NCI-H1048 (cell line): ENCODE measurements at places on chromosomes 5 and 9.

DNA sequence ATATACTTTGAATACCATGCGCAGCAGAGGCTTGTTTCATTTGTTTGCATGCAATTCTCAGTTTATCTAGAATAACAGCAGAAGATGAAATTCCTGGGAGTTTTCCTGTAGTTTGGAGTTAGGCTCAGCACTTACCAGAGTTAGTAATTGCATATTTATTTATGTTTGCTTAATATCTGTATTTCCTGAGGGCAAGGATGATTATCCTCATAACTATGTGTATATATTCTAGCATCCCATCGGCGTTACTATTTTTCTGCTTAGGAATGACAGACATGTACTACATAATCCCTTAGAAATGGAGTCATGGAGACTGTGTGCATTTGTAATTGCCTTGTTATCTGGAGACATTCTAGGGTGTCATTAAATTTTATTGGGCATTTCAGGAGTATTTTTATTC, 1184.8 kb downstream of the DTWD2 start:
- peak; percentile 20 for DNase-seq

DNA sequence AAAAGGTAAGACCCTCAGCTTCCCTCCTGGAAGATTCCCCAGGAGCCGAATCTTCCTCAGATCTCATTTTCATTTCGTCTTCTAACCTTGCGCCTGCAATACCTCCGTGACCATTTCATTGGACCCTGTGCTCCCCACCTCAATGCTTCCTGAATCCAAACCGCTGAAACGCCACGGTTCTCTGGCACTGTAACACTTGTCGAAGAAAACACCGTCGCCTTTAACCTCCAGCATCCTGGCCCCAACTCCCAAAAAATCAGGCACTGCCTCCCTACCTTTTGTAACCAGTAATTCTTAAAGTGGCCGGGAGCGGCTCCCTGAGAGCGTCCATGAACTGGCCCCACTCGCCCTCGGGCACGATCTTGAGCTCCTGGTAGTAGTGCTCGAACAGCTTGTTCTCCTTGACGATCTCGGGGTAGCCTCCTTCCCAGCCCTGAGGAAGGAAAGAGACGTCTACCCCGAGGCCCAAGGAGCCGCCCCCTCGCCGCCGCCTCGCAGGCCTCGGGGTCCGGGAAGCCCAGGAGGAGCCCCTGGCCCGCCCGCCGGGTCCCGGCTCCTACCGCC, 438 bp downstream of the NSUN2 start:
- no peak for DNase-seq

DNA sequence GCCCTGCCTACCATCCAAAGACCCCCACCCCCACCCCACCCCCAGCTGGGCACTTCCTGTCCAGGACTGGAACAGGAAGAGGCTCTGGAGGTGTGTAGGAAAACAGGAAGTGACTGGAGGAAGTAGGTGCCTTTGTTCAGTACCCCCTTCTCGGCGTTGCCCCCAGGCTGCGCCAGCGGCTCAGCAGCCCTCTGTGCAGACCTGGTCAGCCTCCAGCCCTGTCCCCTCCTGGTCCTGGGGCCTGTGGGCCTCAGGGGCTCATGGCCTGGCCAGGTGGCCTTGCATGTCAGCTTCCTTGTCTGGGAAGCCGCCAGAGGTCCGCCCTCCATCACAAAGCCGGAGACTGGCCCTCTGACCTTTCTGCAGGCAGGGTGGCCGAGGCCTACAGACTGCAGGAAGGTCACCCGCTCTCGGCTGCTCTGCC, 26.0 kb downstream of the FLT4 start:
- no peak for DNase-seq

GRCh38 chr5:115349001-115349817, 52.8 kb upstream of the CCDC112 start:
- DNase-seq: no peak

DNA sequence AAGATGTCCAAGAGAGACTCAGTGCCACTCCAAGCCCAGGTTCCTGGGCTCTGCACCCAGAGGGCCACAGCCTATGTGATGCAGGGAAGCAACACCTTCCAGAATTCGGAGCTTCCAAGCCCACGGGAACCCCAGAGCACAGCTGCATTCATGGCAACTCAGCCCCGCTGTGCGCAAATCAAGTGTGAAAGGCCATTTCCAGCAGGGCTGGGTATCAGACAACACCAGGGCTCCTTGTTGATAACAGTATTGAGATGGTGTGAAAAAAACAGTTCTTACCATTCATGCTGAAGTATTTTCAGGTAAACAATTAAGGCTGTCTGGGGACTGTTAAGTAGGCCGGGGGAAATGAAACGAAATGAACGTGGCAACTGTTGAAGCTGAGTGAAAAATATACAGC, 10.1 kb downstream of the ROR2 start:
- no peak for DNase-seq

- no peak for DNase-seq
These were observed 4.8 kb downstream of the MYOT start for GRCh38 chr5:137872466-137872865.

DNA sequence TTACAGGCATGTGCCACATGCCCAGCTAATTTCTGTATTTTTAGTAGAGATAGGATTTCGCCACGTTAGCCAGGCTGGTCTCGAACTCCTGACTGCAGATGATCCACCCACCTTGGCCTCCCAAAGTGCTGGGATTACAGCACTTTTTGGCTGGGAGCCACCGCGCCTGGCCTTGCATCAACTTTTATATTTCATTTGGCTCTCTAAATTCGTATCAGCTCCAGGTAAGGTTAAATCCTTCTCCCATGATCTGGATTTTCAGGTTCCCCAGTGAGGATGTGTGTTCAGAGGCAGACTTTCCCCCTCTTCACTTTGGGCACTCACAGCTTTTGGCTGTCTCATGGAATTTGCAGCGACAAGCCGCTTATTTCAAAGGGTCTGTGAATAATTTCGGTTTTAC, 16.8 kb upstream of the RNF38 start:
- DNase-seq: no peak

DNA sequence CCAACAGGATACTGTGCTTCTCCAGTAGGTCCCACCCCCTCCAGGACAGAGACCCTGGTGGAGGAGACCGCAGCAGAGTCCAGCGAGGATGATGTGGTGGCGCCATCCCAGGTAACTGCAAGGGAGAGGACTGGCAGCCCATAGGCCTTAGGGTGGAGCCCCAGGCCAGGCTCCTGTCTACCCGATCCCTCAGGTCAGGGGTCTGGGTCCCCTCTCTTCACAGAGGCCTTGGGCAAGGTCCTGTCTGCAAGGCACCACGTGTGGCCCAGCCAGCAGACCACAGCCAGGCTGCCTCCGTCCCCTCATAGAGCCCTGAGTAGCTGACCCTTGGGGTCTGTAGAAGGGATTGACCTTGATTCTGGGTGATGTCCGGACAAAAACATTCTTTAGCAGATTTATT, 20.0 kb downstream of the CD74 start:
- no peak for DNase-seq

- no peak for DNase-seq
These were observed 13.1 kb upstream of the SERINC5 start for GRCh38 chr5:80268916-80269315.

DNA sequence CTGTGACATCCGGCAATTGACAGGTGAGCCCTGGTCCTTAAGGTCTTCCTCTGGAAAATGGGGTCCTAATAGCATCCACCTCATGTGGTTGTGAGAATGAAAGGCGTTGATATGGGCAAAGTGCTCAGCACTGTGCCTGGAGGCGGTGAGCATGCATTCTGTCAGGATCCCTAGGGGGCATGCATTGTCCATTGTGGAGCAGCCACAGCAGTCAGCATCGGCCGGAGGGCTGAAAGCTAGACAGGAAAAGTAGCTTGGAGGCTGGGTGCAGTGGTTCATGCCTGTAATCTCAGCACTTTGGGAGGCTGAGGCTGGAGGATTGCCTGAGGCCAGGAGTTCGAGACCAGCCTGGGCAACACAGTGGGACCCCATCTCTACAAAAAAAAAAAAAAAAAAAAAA, 122.2 kb downstream of the LHX2 start:
- DNase-seq: no peak

- DNase-seq: no peak
These were observed 41.6 kb downstream of the TRIO start for GRCh38 chr5:14184725-14185124.

DNA sequence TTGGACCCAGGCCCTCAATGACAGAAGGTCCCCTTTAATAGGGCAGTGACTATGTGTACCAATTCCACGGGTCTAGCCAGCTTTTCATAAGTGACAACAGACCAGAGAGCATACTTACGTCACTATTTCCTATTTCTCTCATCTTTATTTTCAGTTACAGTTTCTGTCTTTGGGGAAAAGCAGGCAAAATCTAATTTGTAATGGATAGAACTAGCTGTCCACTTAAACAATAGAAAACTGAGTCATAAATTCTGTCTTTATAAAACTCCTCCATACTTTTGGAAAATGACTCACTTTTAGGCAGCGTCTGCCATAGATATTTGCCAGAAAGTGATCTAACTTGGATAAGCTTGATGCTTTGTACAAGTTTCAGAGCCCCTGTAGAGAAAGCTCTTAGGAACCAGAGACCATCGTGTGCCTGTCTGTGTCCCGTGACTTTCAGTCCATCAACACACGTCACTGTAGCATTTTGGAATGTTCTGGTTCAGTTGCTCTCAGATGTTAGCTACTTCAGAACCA, 101.9 kb downstream of the F2RL2 start:
- no peak for DNase-seq

DNA sequence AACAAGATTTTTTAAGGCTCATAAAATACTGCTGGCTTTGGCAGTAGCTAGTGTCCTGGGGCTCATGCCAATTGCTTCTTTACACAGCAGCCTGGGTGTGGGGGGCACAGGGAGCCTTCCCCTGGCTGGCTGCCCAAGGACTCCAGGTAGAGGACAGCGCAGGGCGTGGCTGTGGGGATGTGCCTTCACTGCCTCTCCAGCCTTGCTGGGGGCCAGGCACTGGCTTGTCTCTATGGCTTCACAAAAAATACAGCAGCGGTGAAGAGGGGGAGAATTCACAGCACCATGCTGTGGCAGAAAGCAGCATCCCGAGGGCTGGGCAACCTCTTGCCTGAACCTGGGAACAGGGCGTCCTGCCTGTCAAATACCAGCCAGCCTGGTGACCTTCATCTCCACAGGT, 57.4 kb downstream of the DAP start:
- no peak for DNase-seq
